Activated naive CD4-positive, alpha-beta T cell treated with anti-CD3 and anti-CD28 coated beads, Interleukin-2, amount 50 U/mL, for 72 hours (primary cell): ENCODE measurements at places on chromosomes 5 and 9. TPM values are rescaled to one million over a fixed set of nuclear protein-coding genes. Genes with fewer than 3 reads are reported as not detected.

Gene ABITRAM
- total RNA-seq = 10.0 TPM

Gene IL13
- 0.72 TPM for total RNA-seq

Gene PLAA
- total RNA-seq = 31.5 TPM

Gene NUTM2G
- not detected for total RNA-seq

Gene INSL6
- not detected for total RNA-seq

Gene GDF9
- 1.3 TPM for total RNA-seq

Gene NEK6
- 5.4 TPM for total RNA-seq

GRCh38 chr5:38500573-38501260, 55.7 kb downstream of the LIFR start:
- no peak for DNase-seq

DNA sequence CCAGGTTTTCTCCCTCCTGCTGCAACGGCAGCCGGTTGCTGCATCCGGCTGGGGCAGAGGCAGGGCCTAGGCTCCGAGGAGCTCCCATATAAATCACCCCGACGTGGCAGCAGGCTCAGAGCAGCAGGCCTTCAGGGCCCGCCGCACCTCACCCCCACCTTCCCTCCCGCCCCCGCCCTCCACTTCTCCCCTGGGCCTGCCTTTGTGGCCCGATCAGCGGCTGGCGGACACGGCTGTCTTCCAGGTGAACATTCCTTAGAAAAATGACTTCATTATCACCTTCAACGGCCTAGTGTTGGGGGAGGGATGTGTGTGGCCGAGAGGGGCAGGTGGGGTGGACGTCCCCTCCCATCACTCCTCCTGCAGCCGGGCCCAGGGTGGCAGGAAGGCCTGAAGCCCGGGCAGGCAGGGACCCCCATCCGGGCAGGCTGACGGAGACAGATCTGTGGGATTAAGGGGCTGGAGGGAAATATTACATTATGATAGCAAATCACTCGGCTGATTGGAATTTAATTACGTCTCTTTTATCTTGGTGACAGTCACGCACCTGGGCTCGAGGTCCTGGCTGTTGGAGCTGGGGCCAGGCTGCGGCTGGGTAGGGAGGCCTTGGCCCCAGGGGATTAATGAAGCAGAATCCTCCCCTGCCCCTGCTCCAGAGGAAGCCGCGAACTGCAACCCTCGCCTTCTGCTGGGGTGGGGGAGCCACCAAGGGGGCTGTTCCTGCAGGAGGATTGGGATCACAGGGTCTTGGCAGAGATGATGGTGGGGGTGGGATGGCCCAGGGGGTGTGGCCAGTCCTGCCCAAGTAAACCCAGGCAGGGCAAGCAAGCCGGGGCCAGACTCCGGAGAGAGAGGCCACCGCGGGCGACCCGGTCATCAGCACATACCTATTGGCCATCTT, 38.4 kb upstream of the RXRA start:
- no peak for DNase-seq

- DNase-seq = no peak
Observed at GRCh38 chr5:127297348-127298035, 6.9 kb downstream of the MEGF10 start.

GRCh38 chr5:66164044-66164790, 20.1 kb downstream of the SREK1 start:
- DNase-seq = no peak

GRCh38 chr5:150254774-150255173, 34.8 kb downstream of the CAMK2A start:
- DNase-seq = no peak

GRCh38 chr9:133048595-133048994, 13.2 kb upstream of the CEL start:
- DNase-seq = no peak

GRCh38 chr5:39432696-39433530, 8.1 kb upstream of the DAB2 start:
- no peak for DNase-seq

DNA sequence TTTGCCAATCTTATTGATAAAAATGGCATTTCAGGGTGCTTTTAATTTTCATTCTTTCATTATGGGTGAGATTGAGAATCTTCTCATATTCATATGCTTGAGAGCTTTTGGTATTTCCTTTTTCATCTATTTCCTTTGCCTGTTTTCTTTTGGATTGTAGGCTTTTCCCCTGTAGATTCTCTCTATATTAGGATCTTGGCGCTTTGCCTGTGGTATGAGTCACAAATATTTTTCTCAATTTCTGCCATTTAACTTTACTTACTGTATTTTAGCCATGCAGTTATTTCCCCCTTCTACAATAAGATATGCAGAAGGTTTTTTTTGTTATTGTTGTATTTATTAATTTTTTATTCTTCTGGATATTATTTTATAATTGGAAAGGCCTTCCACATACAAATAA, 21.5 kb upstream of the KLF9 start:
- no peak for DNase-seq

DNA sequence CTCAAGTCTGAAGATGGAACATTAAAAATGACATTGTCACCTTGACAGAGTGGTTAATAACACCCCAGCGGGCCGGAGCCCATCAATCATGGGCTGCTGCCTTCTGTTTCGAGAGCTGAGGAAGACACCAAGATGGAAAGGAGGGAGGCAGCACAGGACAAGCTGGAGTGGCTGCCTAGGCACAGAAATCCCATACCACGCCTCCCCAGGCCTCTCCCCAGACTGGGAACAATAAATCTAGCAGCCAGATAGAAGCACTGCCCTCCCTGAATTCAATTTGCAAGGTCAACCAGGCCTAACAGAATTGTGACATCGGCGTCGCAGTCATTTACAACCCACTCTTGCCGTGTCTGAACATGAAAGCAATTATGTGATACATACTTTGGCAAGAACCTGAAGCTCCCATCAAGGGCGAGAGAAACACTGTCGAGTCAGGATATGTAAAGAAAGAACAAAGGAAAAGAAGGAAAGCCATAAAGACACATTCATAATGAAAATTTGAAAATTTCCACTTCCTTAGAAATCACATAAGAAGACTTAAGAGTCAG, 35.4 kb upstream of the ZNF354A start:
- no peak for DNase-seq
